ENCODE measurements at places on chromosomes 2 and 18. TPM values are rescaled to one million over a fixed set of nuclear protein-coding genes. Genes with fewer than 3 reads are reported as not detected.

Gene CPS1
- 3.0 TPM for total RNA-seq

DNA sequence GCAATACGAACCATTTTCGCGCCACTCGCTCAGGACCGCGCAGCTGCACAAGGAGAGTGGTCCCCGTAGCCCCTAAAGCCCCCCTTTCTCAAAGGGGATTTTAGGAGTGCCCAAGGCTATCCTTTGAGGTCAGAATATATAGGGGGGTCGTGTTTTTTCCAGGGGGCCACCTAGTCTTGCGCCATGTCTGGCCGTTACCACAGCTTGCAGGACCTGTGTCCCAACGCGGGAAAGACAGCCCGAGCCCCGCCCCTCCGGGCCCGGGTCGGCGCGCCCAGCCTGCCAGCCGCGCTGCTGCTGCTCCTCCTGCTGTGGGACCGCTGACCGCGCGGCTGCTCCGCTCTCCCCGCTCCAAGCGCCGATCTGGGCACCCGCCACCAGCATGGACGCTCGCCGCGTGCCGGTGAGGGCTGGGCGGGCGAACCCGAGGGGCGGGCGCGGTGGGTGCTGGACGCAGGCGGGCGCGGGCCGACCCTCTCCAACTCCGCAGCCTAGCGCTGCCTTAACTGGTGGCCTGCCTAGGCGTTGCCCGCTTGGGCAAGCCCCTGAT lies at the start of gene CDCA7:
TSS of gene CDCA7 (plus strand) at position 291 of the 550 bp plus-strand sequence. CDS start at position 383, 92 bp downstream.
- no peak for DNase-seq

GRCh38 chr18:10349561-10349960 lies 104.9 kb upstream of the APCDD1 start:
- no peak for DNase-seq

DNA sequence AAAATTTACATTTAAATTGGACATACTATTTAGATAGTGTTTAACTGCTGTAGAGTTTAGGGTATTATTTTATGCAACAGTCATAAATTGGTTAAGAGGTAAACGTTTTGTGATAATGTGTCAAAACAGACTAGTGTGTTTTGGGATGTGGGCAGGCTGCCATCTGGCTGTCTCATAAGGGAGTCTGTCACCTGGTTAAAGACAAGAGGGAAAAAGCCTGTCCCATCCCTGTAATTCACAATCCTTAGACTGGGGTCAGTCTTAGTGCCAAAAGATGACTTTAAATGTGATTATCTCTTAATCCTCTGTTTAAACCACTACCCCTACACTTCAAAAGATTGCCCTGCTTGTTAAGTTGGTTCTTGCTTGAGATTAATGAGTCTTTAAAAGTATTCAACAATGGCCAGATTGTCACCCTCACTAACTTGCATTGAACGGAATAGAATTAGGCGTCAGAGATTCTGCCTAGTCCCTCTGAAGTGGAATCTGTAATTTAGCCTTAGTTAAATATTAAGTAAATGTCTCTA lies 59.2 kb downstream of the SGPP2 start:
- no peak for DNase-seq

- DNase-seq, result no peak
Observed at GRCh38 chr2:211931314-211931713, 607.3 kb downstream of the ERBB4 start.

Gene TDRD15
- not detected for total RNA-seq

GRCh38 chr2:71586471-71586870 lies 133.1 kb downstream of the DYSF start:
- no peak for DNase-seq

DNA sequence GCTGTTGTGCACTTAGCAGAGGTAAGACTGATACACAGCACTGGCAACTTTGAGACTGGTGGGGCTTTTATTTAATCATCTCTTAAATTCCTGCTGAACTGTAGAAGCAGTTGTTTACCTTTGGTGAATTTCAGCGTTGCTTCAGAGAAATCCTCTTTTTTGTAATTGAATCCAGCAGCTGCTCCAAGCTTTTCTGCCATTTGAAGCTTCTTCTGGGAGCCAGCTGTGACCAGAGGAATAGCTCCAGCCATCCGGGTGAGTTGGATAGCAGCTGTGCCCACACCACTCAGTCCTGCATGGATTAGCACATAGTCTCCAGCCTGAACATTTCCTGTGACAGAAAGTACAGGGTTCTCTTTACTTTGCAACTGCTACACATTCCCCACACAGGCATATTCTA lies 3.9 kb downstream of the TP53I3 start:
- DNase-seq, result no peak

- DNase-seq, result no peak
Observed at GRCh38 chr2:180763263-180763989, 217.0 kb upstream of the UBE2E3 start.

DNA sequence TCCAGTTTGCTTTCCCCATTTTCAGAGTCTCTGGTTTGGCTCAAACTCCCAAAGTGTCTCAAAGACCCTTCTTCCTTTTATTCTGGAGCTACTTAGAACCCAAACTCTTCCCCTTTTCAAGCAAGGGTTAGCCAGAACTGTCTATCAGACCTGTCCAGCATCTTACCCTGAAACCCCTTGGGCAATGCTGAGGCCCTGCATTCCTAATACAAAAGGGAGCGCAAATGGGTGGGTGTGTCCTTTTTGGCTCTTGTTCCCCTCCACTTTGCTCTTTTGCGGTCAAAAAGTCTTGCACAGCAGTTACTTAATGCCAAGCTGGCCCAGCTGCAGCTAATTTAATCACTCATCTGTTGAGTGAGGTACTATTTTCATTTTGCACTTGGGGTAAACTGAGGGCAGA lies 231.2 kb upstream of the FOSL2 start:
- no peak for DNase-seq

DNA sequence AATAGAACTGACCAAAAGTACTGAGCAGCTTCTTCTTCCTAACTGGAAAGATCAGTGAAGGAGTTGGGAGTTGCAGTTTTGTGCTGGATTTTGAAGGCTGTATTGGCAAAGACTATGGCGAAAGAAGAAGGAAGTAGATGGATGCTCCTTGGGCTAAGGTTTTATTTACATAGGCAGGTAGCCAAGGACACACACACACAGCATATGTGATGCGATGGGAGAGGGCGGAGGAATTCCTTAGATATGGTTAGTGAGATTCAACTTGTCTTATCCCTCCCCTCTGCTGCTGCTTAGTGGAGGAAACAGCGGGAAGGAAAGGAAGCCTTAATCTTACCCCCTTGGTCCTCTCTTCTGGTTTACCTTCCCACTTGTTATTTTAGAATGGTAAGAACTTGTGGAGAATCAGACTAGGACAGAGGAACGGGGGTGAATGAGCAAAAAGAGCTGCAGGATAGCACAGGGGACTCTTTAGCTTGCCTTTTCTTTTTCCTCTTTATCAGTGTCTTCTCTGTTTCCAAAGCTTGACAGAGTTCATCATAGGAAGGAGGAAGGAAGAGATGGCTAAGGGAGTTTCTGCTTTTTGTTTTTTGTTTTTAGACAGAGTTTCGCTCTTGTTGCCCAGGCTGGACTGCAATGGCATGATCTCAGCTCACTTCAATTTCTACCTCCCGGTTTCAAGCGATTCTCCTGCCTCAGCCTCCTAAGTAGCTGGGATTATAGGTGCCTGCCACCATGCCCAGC lies 87.9 kb downstream of the OSBPL6 start:
- DNase-seq, result no peak

All from omental fat pad (tissue), 4 donors.